ENCODE measurements at places on chromosomes 4 and X. TPM values are rescaled to one million over a fixed set of nuclear protein-coding genes. Genes with fewer than 3 reads are reported as not detected.
A peak's percentile ranks its signal among the peaks of the same experiment; 100 is the strongest.

DNA sequence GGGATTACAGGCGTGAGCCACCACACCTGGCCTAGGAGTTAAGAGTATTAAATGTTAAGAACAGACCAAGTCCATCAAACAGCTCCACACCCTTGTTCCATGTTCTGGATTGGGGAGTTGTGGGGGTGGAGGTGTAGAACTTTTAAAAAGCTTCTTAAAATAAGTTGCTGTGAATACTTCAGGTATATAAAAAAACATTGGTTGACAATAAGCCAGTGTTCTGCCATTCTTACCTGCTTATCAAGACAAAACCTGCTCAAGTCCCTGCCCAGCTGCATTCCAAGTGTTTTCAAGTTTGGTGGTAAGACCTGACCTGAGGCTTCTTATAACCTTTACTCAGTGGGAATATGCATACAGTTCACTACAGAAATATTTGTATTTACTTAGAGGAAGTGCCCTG lies 6.4 kb downstream of the RBM3 start:
- DNase-seq = no peak

GRCh38 chr4:77097611-77098010 lies 21.8 kb upstream of the CCNI start:
- no peak for DNase-seq

DNA sequence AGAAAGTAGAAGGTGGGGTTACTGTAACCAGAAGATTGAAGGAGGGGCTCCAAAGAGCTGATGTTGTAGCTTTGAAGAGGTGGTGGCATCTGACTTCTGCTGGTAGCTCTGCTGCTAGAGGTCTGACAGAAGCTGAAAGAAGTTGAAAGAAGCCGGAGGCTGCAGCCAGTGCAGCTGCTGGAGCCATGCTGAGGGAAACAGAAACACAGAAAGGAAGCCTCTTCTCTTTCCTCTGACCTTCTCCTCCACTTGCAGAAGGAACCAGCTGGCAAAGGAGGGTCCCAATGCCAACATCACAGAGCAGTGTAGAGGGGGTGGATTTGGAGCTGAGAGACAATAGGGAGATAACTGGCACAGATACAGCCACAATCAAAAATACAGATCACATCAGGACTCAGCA lies 89.3 kb upstream of the HHIP start:
- DNase-seq = no peak

- DNase-seq = no peak
These were observed 19.4 kb upstream of the AFAP1 start for GRCh38 chr4:7959078-7959477.

DNA sequence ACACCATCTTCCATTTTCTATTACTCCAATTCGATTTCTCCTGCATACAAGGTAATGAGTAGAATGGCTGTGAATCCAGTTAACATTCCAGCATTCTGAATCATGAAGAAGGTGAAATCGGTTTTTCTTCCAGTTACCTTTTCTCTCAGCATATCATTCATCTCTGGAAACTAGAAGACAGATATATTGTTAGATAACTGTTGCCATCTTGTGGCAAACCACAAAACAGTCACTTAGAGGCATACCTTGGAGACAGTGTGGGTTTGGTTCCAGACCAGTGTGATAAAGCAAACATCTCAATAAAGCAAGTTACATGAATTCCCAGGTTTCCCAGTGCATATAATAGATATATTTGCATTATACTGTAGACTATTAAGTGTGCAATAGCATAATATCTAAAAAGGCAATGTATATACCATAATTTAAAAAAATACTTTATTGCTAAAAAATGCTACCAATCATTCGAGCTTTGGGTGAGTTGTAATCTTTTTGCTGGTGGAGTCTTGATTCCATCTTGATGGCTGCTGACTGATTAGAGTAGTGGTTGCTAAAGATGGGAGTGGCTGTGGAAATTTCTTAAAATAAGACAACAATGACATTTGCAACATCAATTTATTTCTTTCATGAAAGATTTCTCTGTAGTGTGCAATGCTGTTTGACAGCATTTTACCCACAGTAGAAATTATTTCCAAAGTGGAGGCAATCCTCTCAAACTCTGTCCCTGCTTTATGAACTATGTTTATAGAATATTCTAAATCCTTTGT lies 82.1 kb downstream of the SLC39A8 start:
- DNase-seq = no peak

- no peak for DNase-seq
These were observed 127.4 kb upstream of the CLNK start for GRCh38 chr4:10811991-10812390.

GRCh38 chr4:8117278-8117682 lies 41.3 kb downstream of the ABLIM2 start:
- no peak for DNase-seq

GRCh38 chr4:86683983-86684382 lies 89.9 kb downstream of the PTPN13 start:
- DNase-seq = no peak

- peak; percentile 87 for DNase-seq
These were observed 74.1 kb downstream of the NBDY start for GRCh38 chrX:56802921-56803849.

- DNase-seq = peak; percentile 66
These were observed 34.4 kb downstream of the AFAP1 start for GRCh38 chr4:7904952-7905915.

DNA sequence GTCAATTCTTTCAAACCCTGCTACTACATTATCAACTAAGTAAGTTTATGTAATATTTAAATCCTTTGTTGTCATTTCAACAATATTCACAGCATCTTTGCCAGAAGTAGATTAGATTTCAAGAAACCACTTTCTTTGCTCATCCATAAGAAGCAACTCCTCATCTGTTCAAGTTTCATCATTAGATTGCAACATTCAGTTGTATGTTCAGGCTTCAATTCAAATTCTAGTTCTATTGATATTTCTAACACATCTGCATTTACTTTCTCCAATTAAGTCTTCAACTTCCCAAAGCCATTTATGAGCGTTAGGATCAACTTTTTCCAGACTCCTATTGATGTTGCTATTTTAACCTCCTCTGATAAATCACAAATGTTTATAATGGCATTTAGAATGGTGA lies 66.1 kb downstream of the BMP3 start:
- no peak for DNase-seq

DNA sequence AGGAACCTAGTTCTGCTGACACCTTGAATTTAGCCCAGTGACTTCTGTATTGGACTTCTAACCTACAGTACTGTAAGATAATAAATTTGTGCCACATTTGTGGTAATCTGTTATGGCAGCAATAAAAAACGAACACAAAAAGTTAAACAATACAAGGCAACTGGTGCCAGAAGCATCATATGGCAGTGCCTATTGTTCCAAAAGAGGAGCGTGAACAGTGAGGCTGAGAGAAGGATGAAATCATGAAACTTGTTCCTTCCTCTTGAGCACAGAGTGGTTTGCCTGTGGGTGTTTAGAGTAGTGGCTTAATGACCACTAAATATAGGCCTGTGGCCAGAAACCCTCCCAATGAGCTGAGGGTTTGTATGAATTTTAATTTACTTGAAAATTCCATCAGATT lies 69.7 kb upstream of the PGRMC2 start:
- DNase-seq = no peak

- no peak for DNase-seq
These were observed 2.0 kb upstream of the ZNF185 start for GRCh38 chrX:152895724-152896420.

DNA sequence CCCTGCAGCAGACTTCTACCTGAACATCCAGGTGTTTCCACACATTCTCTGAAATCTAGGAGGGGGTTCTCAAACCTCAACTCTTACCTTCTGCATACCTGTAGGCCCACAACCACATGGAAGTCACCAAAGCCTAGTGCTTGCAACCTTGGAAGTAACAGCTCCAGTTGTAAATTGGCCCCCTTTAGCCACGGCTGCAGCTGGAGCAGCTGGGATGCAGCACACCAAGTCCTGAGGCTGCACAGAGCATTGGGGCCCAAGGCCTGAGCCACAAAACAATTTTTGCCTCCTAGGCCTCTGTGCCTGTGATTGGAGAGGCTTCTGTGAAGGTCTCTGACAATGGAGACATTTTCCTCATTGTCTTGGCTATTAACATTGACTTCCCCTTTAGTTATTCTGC lies 772.4 kb upstream of the INTU start:
- no peak for DNase-seq

DNA sequence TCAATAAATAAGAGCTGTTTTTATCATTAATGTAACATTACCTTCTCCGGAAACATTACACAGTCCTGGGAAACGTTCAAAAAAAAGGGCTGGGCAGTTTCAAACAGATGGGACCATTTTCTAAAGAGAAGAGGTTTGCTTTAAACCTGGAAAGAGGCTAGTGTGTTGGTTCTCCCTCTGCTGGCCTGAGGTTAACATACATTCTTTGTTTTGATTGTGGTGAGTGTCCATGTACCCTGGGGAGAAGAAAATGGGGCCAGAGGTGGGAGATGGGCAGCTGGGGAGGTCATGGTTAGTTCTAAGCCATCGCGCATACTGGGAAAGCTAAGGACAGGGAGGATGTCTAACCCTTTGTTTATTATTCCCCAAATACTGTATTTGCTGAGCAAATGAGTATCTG lies 194.7 kb downstream of the CPEB2 start:
- DNase-seq = no peak

Gene AR
- total RNA-seq = 12.7 TPM

Gene PDCL2
- total RNA-seq = not detected

Gene MAGEB18
- total RNA-seq = not detected

Gene HNRNPD
- total RNA-seq = 110 TPM

Gene MPP1
- 30.0 TPM for total RNA-seq

Gene SCLT1
- total RNA-seq = 9.6 TPM

Gene TASL
- 0.22 TPM for total RNA-seq

Gene GPR143
- not detected for total RNA-seq

Gene CENPVL1
- total RNA-seq = not detected

Gene IL1RAPL2
- not detected for total RNA-seq

Gene GPC3
- 1.6 TPM for total RNA-seq

Gene VCX
- total RNA-seq = not detected

Gene ZNF674
- total RNA-seq = 2.0 TPM

Gene ACE2
- total RNA-seq = 113 TPM
